ENCODE measurements at places on chromosomes 11 and 22.
A peak's percentile ranks its signal among the peaks of the same experiment; 100 is the strongest.

- DNase-seq, result no peak
Measured at GRCh38 chr22:35712672-35713071, 5.0 kb upstream of the APOL5 start.

- no peak for DNase-seq
Measured at GRCh38 chr11:107999759-108000455, 8.8 kb upstream of the CUL5 start.

- no peak for DNase-seq
Measured at GRCh38 chr11:46039990-46040389, 81.3 kb downstream of the PHF21A start.

GRCh38 chr11:68442433-68442832 lies 18.1 kb upstream of the PPP6R3 start:
- DNase-seq, result no peak

DNA sequence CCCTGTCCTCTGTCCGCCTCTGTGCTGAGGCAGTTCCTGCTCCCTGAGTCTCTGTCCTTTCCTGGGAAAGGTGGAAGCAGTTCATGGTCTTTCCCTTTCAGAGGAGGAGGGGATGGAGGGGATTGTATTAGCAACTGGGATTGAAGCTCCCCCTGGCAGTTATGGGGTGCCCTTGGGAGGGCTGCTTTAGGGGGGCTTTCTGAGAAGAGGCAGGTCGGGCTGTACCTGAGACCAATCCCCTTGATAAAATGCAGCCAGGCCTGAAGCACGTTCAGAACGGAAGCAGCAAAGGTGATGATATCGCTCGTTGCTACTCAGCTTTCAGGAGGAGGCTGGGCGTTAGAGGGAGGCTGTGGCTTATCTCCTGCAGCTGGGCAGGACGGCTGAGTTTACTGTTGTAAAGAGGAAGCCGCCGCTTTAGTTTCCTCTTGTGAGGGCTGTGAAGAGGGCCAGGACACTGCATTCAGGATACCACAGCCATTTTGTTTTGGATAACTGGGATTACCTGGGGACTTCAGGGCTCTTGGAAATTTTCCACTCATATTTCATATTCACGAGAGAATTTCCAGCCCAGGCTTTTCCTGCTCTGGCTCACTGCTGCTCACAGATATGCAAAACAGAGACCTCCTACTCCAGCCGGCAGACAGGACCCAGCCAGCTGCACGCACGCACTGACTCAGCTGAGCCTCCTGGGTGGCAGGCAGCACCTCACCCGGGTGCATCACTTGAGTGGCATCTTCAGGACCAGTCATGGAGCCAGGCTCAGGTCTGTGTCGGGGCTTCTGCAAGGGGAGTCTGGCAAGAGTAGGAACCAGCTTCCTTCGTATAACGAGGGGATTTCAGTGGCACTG lies 798 bp downstream of the AMPD3 start:
- DNase-seq, result peak; percentile 56

DNA sequence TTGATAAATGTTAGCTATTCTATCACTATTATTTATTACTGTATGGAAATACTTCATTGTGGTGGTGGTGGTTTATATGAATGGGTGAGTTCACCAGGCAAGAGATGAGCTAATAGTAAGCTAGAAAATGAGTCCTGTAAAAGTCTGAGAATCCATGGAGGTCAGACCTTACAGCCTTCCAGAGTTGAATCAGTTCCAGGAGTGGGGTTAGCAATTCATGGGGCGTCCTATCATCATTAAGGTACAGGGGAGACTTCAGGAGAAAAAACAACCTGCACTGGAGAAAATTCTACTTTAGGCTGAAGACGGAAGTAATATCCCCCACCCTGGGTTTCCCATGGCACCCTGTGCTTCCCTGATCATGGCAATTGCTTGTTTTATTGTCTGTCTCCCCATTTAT lies 6.5 kb downstream of the SYT13 start:
- DNase-seq, result no peak

- no peak for DNase-seq
Measured at GRCh38 chr11:71206186-71206585, 46.2 kb downstream of the SHANK2 start.

DNA sequence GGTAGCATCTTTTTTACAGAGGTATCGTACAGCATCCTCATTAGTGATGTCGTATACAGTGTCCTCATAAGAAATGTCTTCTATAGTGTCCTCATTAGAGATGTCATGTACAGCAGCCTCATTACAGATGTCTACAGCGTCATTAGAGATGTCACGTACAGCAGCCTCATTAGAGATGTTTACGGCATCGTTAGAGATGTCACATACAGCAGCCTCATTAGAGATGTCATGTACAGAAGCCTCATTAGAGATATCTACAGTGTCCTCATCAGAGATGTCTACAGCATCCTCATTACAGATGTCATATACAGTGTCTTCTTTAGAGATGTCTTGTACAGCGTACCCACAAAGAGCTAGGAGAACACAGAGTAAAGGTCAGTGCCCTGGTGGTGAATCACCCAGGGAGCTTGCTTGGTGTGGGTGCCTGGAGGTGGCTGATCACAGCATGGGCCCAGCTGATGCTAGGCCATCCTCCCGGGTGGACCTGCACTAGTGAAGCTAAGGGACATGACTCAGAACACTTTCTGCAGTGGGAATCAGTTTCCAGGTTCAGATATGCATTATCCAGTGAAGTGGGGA lies 109.2 kb downstream of the IGLL1 start:
- DNase-seq, result no peak

- DNase-seq, result no peak
Measured at GRCh38 chr22:39457198-39457555, 365 bp downstream of the MGAT3 start.

- no peak for DNase-seq
Measured at GRCh38 chr11:9090488-9091043, 833 bp downstream of the SCUBE2 start.

DNA sequence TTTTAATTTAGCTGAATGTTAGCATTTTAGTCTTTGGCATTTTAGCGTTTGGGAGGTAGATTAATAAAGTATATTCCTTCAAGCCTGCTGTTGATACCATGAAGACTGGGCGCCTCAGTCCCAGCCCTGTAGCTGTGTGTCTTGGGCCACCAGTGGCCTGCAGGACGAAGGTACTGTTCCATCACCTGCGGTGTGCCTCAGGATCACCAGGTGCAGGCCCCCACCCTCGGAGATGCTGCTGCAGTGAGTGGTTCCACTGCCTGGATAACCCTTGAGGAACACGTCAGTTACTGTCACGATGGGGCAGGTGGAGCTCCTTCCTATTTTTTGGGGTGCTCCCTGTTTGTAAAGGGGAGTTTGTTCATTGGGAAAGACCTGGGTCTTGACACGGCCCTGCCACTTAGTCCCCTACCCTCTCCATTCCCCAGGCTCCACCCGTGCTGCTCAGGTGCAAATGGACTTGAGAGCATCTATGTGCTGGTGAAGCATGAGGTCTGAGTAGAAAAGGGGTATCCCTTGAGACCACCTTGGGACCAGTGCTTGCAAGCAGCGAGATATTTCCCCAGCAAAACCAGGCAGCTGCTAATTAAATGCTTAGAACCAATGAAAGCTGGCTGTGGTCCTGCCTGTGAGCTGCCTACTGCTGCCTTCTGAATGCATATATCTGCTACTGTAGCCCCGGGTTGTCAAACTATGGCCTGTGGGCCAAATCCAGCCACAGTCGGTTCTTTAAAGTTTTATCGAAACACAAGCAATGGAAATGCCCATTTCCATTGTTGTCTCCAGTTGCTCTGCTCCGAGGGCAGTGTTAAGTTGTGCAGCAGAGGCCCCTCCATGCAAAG lies 28.7 kb downstream of the INCENP start:
- no peak for DNase-seq

- DNase-seq, result no peak
Measured at GRCh38 chr11:34236572-34236971, 121.2 kb downstream of the ABTB2 start.

DNA sequence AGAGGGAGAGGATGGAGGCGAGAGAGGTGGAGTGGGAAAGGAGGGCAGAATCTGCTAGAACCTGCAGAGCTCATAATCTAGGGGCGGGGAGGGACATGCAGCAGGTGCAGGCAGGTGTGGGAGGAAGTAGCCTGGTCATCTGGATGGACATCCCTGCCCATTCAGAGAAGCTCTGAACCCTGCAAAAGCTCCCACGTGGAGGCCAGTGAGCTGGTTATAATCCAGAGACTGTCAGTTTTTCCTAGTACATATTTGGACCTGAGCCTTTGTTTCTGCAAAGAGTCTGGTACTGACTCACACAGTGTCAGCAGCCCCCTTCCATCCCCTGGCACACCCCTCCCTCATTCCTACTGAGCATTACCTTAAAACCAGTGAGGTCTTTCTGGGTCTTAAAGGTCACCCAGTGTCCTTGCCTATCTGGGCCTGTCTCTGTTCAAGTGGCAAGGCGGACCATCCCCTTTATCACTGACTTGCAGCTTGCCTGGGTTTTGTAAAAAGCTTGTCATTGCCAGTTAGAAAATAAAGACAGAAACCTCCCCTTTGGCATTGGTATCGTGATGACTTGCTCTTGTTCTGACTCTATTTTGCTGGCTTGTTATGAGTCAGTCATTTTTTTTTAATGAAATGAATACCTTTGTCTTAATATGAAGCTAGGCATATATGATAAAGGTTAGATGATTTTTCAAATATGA lies 26.1 kb downstream of the PTPRJ start:
- no peak for DNase-seq

- DNase-seq, result no peak
Measured at GRCh38 chr22:41237036-41237706, 3.6 kb downstream of the CHADL start.

- DNase-seq, result no peak
Measured at GRCh38 chr11:19970944-19971343, 189.3 kb downstream of the DBX1 start.

DNA sequence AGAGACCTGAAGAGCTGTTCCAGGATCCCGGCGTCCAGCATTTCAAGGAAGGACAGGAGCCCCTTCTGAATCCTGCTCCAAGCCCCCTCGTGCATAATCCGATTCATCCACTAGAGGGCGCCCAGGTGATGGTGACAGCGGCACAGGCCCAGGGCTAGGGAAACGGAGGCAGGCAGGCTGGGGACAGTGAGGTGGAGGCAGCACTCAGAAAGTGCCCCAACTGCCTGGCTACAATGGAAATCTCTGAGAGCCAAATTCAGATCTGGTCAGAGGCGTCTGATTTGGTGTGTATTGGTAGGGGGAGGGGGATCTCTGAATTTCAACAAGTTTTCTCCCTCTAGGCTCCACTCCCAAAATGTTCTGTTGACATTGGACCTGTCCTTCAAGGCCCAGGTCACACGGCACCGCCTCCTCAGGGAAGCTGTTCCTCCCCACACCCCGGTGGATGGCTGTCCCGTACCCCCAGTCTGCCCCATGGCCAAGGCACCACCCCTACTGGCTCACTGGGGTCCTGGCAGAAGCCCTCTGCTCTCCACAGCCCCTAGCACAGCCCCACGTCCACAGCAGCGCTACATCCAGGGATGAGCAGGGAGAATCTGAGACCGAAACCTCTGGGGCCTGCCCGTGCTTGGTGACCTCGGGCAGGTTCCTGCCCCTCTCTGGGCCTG lies 142.9 kb downstream of the CRYBB2 start:
- DNase-seq, result peak; percentile 37

- no peak for DNase-seq
Measured at GRCh38 chr11:84887055-84887629, 740.0 kb downstream of the DLG2 start.

- no peak for DNase-seq
Measured at GRCh38 chr22:27808451-27809225, 7.1 kb upstream of the MN1 start.

- DNase-seq, result no peak
Measured at GRCh38 chr11:39412117-39412516, 2047.3 kb downstream of the LRRC4C start.

- DNase-seq, result peak; percentile 42
Measured at GRCh38 chr11:46912526-46913150, 5.7 kb downstream of the LRP4 start.
